ENCODE measurements at places on chromosomes 1 and 21.

- no peak for DNase-seq
Observed at GRCh38 chr1:36123356-36123755, 1.7 kb downstream of the COL8A2 start.

DNA sequence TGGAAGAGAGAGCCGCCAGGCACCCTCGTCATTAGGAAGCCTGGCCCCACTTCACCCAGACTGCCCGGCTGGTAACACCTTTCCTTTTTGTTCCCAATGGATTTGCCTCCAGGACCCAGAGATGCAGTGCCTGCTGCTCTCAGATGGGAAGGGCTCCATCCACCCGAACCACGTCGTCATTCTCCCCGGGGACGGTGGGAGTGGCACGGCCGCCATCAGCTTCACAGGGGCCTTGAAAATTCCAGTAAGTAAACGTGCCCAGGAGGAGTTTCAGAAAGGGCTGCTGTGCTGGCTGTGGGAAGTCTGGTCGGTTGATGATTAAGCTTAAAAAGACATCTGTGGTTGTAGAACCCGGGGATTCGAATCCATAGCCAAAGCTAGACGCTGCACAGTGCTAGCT, 45.2 kb downstream of the SLC37A1 start:
- no peak for DNase-seq

DNA sequence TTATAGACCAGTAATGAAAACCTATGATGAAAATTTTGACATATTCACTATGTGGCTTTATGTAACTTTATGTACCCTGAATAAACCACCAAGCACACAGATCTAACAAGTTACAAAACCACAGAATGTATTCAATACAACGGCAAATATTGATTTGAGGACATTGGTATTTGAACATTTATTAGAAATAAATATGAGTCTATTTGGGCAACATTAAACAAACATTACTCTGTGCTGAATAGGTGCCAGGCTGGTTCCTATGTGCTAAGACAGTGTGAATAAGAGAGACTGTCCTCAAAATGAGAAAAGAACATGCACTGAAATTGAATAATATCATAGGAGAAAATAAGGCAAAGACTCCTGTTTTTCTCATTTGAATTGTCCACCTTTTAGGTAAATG, 1341.2 kb downstream of the PLA2G4A start:
- DNase-seq, result no peak

- peak; percentile 52 for DNase-seq
Observed at GRCh38 chr1:67307251-67308060, at the start of gene IL12RB2. Gene IL12RB2 (plus strand): TSS chr1:67307873. CDS start chr1:67320369, 12,496 bp downstream.

DNA sequence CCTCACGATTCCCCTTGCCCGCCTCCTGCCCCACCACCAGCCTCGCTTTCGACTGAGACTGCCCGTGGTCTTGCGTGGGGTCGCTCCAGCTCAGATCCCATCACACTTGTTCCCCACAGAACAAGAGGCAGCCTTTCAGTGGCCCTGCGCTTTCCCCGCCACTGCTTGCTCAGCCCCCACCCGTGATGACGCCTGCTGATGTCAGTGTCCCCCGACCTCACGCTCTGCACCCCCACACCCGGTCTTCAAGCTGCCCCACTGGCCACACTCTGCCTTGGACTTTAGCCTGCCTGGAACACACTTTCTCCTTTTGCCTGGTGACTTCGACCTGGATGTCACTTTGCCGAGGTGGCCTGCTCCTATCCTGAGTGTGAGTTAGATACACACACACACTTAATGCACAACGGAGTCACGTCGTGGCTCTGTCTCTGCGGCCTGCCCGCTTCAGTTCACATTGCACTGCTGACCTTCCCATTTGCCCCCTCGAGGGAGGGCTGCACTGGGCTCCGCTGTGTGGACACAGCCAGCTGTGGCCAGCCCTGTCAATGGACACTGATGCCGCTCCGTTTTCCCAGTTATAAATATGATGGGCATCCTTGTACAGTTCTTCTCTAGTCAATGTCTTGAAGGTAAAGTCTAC, 13.0 kb downstream of the AGPAT3 start:
- DNase-seq, result no peak

DNA sequence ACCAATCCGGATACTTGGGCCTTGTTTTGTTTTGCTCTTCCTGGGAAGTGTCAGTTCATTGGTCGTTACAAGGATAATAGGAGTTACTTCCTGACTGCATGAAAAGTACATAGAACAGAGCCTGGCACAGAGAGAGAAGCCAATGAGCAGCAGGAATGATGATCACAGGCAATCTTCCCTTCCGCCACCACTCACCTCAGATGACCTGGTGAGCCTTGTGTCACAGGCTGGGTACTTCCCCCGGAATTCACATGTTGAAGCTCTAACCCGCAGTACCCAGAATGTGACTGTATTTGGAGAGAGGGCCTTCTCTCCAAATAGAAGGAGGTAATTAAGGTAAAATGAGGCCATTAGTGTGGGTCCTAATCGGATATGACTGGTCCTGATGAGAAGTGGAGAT, 18.8 kb upstream of the GPR137B start:
- DNase-seq, result no peak

DNA sequence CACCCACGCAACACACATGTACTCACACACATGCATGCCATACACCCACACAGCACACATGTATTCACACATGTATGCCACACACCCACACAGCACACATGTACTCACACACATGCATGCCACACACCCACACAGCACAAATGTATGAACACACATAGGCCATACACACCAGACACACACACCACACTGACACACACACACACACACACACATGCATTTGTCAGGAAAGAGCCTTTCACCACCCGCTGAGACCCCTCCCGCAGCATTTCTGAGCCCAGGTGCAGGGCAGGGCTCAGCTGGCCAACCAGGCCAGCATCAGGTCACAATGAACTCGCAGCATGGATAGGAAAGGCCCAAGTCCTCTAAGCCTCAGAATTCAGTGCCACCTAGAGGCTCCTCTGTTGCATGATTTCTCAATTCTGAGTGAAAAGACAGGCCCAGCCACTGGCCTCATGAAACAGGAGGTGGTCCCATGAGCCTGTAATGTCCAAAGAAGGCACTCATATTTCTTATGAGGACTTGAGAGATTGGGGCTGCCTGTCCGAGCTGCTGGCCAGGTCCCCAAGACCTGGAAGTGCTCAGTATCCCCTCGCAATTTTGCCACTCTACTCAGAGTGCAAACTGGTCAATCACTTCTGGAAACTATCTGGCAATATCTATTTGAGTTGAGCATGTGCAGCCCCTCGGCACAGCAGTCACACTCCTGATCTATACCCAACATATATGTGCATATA, 57.3 kb downstream of the PSMG1 start:
- peak; percentile 75 for DNase-seq

GRCh38 chr1:114011796-114012195, 32.5 kb downstream of the OLFML3 start:
- DNase-seq, result no peak

DNA sequence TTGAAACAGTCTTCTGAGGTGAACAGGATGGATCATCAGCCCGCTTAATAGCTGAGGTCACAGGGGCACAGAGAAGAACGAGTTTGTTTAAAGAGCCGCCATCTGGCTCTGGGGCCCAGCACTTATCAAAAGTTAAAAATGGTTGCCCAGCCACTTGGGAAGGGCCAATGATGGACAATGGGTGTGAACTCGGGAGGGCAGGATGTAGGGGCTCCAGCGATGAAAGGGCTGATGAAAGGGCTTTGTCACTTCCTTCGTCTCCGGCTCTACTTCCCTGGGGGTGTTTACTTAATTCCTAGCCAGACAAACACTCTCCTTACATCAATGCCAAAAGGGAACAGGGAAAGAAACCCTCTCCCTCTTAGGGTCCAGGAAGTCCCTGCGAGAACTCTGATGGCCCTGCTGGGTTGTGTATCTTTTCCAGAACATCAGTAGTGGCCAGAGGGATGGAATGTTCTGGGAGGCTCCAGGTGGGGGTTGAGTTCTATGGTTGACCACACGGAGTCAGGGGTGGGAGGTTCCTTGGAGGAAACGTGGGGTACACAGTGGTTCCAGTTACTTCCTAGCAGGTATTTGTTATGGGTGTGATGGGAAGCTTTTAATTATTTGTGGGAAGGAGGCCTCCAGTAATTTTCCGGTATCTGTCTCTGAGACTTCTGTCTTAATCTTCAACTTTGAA, 9.0 kb upstream of the ABCG1 start:
- DNase-seq, result no peak

GRCh38 chr1:118984722-118985639, 3.2 kb downstream of the TBX15 start:
- DNase-seq, result no peak

GRCh38 chr1:27862671-27863537, 9.4 kb upstream of the THEMIS2 start:
- peak; percentile 82 for DNase-seq
